ENCODE measurements at places on chromosomes 12 and 14. TPM values are rescaled to one million over a fixed set of nuclear protein-coding genes. Genes with fewer than 3 reads are reported as not detected.
A peak's percentile ranks its signal among the peaks of the same experiment; 100 is the strongest.

Gene LTBR
- total RNA-seq, result 173 TPM

Gene OVCH1
- not detected for total RNA-seq

Gene HEATR5A
- total RNA-seq, result 14.5 TPM

Gene TRPV4
- 5.2 TPM for total RNA-seq

Gene DPY19L2
- 5.2 TPM for total RNA-seq

Gene HOXC4
- not detected for total RNA-seq

Gene KLRC1
- total RNA-seq, result 0.52 TPM

Gene PZP
- total RNA-seq, result not detected

Gene SMCO3
- 4.3 TPM for total RNA-seq

DNA sequence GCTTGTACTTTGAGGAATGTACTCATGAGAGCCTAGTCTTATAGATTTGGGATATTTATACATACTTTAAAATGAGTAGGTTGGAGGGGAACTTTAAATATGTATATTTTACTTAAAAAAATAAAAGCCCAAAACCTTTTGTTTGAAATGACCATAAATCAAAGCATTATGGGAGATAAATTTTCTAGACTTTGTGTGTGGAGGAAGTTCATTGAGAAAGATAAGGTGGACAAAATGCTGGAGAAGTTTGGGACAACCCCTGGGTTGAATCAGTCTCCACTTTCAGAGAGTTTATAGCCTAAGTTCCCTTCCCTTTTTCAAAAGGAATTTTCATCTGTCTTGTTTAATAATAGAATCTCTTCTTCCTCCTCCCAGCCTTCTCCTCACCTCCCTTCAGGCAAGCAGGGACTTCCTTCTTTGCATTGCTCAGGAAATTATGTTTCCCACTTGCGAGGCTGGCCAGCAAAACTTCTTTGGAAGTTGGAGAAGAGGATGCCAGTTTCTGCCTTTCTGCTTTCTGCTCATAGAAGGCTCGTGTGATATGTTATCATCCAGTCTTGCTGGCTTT is 54.2 kb downstream of the CHST11 start:
- H3K27me3 ChIP-seq, result no peaks in the 10 kb centered on the region
- H3K36me3 ChIP-seq, result no peaks in the 10 kb centered on the region
- no peak overlapping the region for H3K27ac ChIP-seq
- H3K4me1 ChIP-seq, result peaks cover 14% of the 10 kb centered on the region

- no peaks in the 10 kb centered on the region for H3K27me3 ChIP-seq
- H3K4me1 ChIP-seq, result no peaks in the 10 kb centered on the region
- no peaks in the 10 kb centered on the region for H3K36me3 ChIP-seq
- H3K27ac ChIP-seq, result no peak overlapping the region
- no peak overlapping the region for H3K4me3 ChIP-seq
Measured at GRCh38 chr12:110983811-110984210, 63.4 kb upstream of the MYL2 start.

DNA sequence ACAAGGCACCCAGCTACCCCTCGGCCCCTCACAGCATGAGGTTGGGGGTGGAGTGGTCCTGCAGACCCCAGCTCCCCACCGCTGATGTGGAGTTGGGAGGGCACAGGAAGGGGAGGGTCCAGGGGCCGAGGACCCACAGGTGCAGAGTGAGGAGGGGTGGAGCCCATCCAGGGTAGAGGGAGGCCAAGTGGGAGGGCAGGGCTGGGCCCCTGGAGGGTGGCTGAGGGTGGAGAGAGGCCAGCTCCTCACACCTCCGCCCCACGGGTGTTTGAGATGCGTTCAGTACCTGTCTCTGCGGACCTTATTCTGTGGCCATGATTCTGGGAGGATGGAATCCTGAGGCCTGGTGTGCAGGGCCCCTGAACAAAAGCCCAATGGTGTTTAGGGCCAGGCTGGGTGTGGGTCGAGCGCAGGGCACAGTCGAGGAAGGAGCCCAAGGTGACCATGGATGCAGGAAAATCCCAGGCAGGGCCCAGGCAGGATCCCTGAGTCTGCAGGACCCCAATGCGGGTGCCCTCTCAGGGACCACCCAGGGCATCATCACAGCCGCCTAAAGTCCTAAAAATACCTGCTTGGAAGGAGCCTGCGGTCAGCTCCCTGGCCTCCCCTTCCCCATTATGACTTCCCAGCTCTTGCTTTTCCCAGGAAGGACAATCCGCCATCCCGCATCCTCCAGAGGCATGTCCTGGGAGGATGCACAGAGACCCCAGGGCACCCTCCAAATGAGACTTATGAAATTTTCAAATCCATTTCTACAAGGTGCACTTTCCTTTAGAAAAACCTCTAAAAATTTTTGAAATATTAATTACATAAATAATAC is 377.1 kb upstream of the SFSWAP start:
- no peak overlapping the region for H3K4me3 ChIP-seq
- H3K4me1 ChIP-seq, result no peaks in the 10 kb centered on the region
- H3K36me3 ChIP-seq, result no peaks in the 10 kb centered on the region
- DNase-seq, result no peak
- H3K27me3 ChIP-seq, result no peaks in the 10 kb centered on the region

DNA sequence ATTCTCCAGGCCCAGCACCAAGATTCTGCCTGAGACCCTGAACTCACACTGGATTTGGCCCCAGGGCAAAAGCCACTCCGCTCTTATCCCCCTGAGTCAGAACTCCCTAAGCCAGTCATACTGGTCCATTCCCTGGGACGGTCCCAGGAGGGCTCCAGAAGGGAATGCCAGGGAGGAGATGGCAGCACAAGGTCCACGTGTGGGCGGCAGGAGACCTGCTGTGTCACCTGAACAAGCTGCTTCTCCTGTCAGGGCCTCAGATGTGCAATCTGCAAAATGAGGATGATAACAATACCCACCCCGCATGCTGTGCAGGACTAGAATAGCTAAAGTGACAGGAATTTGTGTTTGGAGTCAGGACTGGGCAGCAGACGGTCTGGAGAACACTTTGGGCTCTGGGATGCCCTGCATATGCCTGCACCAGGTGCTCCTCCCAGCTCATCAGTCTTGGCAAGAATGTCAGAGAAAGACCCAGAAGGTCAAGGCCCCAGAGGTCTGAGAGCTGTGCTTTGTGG is 40.3 kb downstream of the CMKLR1 start:
- no peaks in the 10 kb centered on the region for H3K27me3 ChIP-seq
- no peaks in the 10 kb centered on the region for H3K36me3 ChIP-seq
- no peak overlapping the region for H3K27ac ChIP-seq
- no peak overlapping the region for H3K4me3 ChIP-seq

DNA sequence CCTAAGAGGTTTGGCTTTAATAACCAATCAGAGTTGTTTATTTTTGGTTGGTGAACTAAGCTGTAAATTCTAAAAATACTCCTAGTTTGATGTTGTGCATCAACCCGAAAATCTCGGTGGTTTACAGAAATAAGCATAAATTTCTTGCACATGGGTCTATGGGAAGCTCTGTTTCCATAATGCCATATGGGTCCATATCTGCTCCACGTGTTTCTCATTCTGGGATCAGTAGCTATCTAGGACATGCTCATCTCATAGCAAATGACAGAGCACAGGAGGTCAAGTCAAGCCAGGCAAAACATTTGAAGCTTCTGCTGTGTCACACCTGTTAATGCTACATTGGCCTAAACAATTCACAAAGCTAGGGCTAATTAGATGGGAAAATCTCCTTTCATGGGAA is 23.1 kb downstream of the NUP37 start:
- no peak overlapping the region for H3K27ac ChIP-seq
- H3K36me3 ChIP-seq, result no peaks in the 10 kb centered on the region
- H3K4me3 ChIP-seq, result no peak overlapping the region
- no peak for DNase-seq

DNA sequence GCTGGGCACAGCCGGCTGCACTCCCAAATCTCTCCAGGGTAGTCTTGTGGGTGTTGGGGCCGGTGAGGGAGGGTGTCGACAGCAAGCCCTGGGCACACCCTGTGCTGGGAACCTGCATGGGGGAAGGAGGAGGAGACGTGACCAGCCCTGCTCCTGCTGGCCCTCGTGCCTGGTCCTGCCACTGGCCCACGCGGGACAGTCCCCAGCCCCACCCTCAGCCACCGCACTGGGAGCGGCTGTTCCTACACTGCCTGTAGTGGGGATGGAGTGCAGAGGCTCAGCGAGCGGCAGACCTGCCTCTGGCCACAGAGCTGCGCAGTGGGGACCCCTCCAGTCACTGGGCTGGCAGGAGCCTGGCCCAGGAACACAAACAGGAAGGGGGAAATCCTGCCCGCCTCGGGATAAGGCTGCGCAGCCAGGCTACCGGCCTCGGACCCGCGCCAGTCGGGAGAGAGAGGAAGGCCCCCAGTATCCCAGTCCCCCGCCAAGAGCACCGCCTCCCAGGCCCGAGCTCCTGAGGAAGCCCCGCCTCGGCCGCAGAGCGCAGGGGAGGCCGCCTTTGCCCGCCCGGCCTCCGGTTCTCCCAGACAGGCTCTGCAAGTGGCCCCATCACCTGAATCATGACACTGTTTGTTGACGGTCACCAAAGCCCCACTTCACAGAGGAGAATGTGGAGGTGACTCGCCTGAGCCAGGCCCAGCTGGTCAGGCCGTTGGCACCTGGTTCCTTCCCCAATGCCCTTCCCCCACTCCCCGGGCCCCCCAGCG is 10.6 kb downstream of the AHNAK2 start:
- H3K27ac ChIP-seq, result peak overlapping the region; percentile 25
- no peak for DNase-seq
- no peak overlapping the region for H3K4me3 ChIP-seq

GRCh38 chr12:45298721-45299692 is 83.1 kb downstream of the ANO6 start:
- H3K27me3 ChIP-seq, result no peaks in the 10 kb centered on the region
- no peak overlapping the region for H3K4me3 ChIP-seq
- peaks cover 23% of the 10 kb centered on the region for H3K4me1 ChIP-seq
- H3K27ac ChIP-seq, result peak overlapping the region; percentile 39

DNA sequence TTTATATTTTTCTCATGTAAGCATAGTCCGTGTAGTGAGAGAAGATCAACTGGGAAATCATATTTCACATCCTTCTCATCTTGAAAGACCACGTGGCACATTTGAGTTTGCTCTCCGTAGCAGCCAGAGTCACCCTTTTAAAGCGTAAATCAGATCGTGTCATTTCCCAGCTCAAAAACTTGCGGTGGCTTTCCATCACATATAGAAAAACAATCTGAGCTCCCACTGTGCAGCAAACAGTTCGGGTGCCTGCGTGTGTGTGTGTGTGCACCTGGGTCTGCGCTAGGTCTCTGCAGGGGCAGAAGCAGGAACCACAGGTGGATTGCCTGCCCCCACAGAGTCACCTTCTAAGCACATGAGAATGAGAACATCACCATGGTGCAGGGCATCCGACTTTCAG is 338.2 kb downstream of the TRHDE start:
- no peaks in the 10 kb centered on the region for H3K36me3 ChIP-seq
- no peak for DNase-seq
- no peaks in the 10 kb centered on the region for H3K4me1 ChIP-seq
- H3K27me3 ChIP-seq, result no peaks in the 10 kb centered on the region
- no peak overlapping the region for H3K27ac ChIP-seq

- H3K36me3 ChIP-seq, result no peaks in the 10 kb centered on the region
- DNase-seq, result peak; percentile 15
- no peak overlapping the region for H3K4me3 ChIP-seq
- no peak overlapping the region for H3K27ac ChIP-seq
Measured at GRCh38 chr12:88553941-88554658, 26.2 kb downstream of the KITLG start.

DNA sequence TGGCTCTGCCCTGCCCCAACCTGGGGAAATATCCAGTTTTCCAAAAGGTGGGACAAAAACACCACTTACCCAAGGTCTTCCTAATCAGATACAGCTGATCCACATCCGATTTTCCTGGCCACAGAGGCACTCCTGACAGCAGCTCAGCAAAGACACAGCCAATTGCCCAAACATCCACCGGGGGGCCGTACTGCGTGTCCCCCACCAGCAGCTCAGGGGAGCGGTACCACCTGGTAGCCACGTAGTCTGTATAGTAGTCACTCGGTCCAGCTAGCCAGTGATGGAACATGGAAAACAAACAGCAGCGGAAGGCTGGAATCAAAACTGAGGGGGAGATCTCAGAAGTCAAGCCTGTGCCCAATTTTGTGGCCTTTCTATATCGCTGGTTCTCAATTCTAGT is 28.8 kb downstream of the DMAC2L start:
- no peaks in the 10 kb centered on the region for H3K36me3 ChIP-seq
- no peak for DNase-seq
- H3K27me3 ChIP-seq, result no peaks in the 10 kb centered on the region
- no peak overlapping the region for H3K27ac ChIP-seq

GRCh38 chr12:119819322-119819721 is 57.8 kb downstream of the CIT start:
- no peak overlapping the region for H3K27ac ChIP-seq
- H3K4me1 ChIP-seq, result no peaks in the 10 kb centered on the region
- H3K4me3 ChIP-seq, result no peak overlapping the region
- no peaks in the 10 kb centered on the region for H3K36me3 ChIP-seq
- no peaks in the 10 kb centered on the region for H3K27me3 ChIP-seq
- no peak for DNase-seq

- no peak overlapping the region for H3K27ac ChIP-seq
- no peaks in the 10 kb centered on the region for H3K36me3 ChIP-seq
- peaks cover 17% of the 10 kb centered on the region for H3K4me1 ChIP-seq
- DNase-seq, result no peak
- H3K27me3 ChIP-seq, result no peaks in the 10 kb centered on the region
Measured at GRCh38 chr12:57852620-57853500, 6.3 kb upstream of the CTDSP2 start.

- no peak overlapping the region for H3K4me3 ChIP-seq
- no peaks in the 10 kb centered on the region for H3K4me1 ChIP-seq
- no peak for DNase-seq
Measured at GRCh38 chr14:72634691-72635616, 258.9 kb downstream of the DPF3 start.

GRCh38 chr14:53542732-53543131 is 389.6 kb upstream of the DDHD1 start:
- no peaks in the 10 kb centered on the region for H3K4me1 ChIP-seq
- H3K27me3 ChIP-seq, result no peaks in the 10 kb centered on the region
- peak; percentile 21 for DNase-seq
- H3K36me3 ChIP-seq, result no peaks in the 10 kb centered on the region

GRCh38 chr12:12017798-12018197 is 52.9 kb upstream of the BCL2L14 start:
- no peaks in the 10 kb centered on the region for H3K27me3 ChIP-seq
- no peak overlapping the region for H3K27ac ChIP-seq
- no peaks in the 10 kb centered on the region for H3K36me3 ChIP-seq
- H3K4me3 ChIP-seq, result no peak overlapping the region

DNA sequence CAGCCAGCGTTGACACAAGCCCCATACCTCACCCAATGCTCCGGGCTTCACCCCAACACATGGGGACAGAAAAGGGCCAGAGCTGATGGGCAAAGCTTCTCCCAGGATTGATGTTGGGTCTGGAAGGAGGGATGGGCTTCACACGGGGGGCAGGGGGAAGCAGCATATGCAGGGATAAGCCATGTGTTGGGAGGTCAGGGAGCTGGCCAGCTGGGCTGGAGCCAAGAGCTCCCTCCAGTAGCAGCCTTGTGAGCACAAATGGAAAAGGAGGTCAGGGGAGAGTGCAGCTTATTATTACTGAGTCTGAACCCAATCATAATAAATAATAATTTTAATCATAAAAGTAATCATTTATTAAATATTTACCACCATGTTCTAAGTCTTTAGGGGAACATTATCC is 9.3 kb downstream of the PLEKHD1 start:
- no peaks in the 10 kb centered on the region for H3K4me1 ChIP-seq
- no peaks in the 10 kb centered on the region for H3K27me3 ChIP-seq
- no peak for DNase-seq
- H3K27ac ChIP-seq, result no peak overlapping the region
- H3K4me3 ChIP-seq, result no peak overlapping the region
- no peaks in the 10 kb centered on the region for H3K36me3 ChIP-seq

GRCh38 chr12:19198272-19198671 is 68.7 kb downstream of the PLEKHA5 start:
- no peaks in the 10 kb centered on the region for H3K27me3 ChIP-seq
- H3K36me3 ChIP-seq, result no peaks in the 10 kb centered on the region
- H3K27ac ChIP-seq, result no peak overlapping the region
- no peaks in the 10 kb centered on the region for H3K4me1 ChIP-seq
- H3K4me3 ChIP-seq, result no peak overlapping the region
- DNase-seq, result no peak
